ENCODE measurements at places on chromosomes 7 and 10. TPM values are rescaled to one million over a fixed set of nuclear protein-coding genes. Genes with fewer than 3 reads are reported as not detected.

SPDYE1 gene
- total RNA-seq, result under 0.01 TPM

NKX2-3 gene
- not detected for total RNA-seq

KLHDC10 gene
- total RNA-seq, result 29.1 TPM

ATG9B gene
- total RNA-seq, result under 0.01 TPM

CNPY1 gene
- not detected for total RNA-seq

EPHB6 gene
- 4.3 TPM for total RNA-seq

CYP2E1 gene
- 0.50 TPM for total RNA-seq

SMO gene
- 12.6 TPM for total RNA-seq

GATA3 gene
- total RNA-seq, result not detected

TBC1D12 gene
- 13.9 TPM for total RNA-seq

ZNF425 gene
- 4.6 TPM for total RNA-seq

CC2D2B gene
- 0.33 TPM for total RNA-seq

CYP26A1 gene
- total RNA-seq, result not detected

POLL gene
- 15.7 TPM for total RNA-seq

ASB10 gene
- total RNA-seq, result not detected

OR9A2 gene
- not detected for total RNA-seq

RAMP3 gene
- total RNA-seq, result under 0.01 TPM

RPEL1 gene
- 0.17 TPM for total RNA-seq

AS3MT gene
- 8.1 TPM for total RNA-seq

KCND2 gene
- total RNA-seq, result 2.1 TPM

INMT gene
- total RNA-seq, result 75.8 TPM

SLC16A12 gene
- under 0.01 TPM for total RNA-seq

PPP1R9A gene
- total RNA-seq, result 3.3 TPM

GIMAP4 gene
- not detected for total RNA-seq

PPP1R17 gene
- not detected for total RNA-seq

SLC26A3 gene
- not detected for total RNA-seq

ASIC3 gene
- total RNA-seq, result 0.17 TPM

LRIT1 gene
- not detected for total RNA-seq

ATP6V0A4 gene
- total RNA-seq, result not detected

URGCP gene
- 27.7 TPM for total RNA-seq

MOGAT3 gene
- not detected for total RNA-seq

All from fibroblast of lung (primary cell).